ENCODE measurements at places on chromosomes 3 and 15.

DNA sequence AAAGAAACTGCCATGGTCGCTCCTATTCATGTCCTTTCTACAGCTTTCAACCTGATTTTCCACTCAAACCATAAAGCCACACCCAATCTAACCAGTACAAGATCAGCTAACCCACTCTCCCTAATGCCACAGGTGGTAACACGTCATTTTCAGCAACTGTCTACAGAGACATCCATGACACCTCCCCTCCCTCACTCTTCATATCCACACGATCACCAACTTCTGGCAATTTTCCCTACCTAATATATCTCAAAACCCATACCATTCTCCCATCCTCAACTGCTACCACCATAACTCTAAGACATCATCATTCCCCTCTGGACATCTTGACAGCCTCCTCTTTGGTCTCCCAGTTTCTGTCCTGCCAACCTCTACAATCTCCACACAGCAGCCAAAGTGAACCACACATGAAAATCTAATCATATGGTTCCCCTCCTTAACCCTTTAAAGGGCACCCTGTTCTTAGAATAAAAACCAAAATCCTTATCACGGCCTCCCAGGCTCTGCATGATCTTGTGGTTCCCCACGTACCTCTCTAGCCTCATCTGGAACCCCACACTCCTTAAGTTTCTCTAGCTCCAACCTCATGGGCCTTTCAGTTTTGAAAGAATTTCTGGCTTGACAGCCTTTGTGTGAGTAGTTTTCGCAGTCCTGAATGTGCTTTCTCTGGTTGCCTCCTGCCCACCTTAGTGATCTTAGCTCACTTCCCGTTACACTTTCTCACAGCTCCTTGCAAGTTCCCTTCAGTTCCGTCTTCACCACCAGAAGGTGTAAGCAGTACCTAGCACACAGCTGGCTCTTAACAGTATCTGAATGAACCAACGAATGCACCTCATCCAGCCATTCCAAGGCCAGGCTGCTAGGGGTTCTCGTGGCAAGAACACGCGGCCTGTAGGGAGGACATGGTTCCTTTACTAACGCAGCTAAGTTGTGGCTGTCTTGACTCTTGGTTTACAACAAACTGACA lies 33.4 kb downstream of the SPINK8 start:
- DNase-seq: no peak

GRCh38 chr15:42707068-42707467 lies 29.9 kb downstream of the CDAN1 start:
- DNase-seq: no peak

- no peak for DNase-seq
These were observed 192.9 kb downstream of the RYR3 start for GRCh38 chr15:33503681-33504080.

- no peak for DNase-seq
These were observed 45.4 kb downstream of the BTD start for GRCh38 chr3:15646851-15647511.

DNA sequence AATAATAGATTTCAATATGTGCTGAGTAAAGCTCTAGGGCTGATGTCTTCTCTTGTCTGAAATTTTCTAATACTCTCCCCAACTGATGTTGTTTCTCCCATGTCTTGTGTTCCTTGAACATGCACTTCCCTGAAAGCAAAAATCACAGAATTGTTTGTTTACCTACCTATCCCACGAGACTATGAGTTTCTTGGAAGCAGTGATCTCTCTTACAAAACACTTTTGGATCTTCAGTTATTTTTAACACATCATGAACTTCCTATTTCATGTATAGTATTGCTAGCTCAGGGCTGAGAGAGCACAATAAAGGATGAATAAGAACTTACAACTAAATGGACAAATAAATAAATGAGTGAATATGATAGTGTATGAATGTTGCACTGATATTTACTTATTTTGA lies 365.0 kb downstream of the ROBO2 start:
- no peak for DNase-seq

DNA sequence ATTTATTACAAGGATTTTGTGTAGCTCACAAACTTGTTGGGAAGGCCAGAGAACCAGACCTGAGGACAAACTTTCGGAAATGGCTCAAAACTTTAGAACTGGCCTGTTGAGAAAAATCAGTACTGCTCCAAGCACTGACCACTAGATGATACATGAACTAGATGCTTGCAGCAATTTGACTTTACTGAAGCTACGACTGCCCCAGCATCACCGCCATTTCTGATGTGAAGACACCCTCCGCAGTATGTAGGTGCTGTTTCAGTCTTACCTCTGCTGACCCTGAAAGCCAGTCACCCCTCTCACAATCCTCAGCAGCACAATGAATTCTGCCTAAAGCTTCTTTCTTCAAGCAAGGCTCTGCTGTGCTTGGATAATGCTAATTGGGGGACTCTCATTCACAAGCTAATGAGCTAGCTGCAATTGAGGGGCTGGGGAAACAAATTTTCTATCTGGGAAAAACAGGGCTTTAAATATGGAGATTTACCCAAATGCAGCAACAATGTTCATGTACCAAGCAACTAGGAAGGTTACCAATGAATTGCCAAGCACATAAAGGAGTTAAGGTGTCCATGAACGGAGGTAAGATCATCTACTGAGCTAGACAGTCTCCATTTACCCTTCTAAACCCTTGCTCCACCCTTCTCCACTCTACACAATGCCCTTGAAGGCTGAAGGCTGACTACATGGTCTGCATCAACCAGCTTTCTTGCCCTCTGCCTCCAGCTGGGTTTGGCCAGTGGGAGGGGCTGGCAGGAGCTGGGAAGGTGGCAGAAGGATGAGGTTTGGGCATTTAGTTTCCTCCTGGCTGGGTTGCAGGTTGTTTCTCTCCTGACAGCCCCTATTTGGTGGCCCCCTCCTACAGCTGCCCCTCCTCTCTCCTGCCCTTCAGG lies 53.2 kb upstream of the FSTL1 start:
- DNase-seq: no peak

DNA sequence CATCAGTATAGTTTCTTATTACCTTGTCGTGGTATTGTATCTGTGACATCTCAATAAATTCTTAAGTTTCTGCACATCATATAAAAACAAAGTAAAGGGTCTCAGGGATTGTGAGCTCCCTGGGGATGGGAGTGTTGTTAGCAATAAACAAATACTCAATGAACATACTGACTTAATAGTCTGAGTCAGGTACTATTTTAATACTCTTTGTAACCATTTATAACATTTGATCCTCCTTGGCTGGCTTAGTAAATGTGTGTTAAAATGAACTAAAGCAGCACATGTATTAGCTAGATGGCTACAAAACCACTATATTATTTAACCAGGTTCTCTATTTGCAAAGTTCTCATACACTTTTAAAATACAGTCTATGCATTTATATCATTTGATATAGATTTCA lies 1.8 kb downstream of the ICE2 start:
- DNase-seq: no peak

Measured in substantia nigra (tissue), 51 donors.